ENCODE measurements at places on chromosomes 5 and 9.
A peak's percentile ranks its signal among the peaks of the same experiment; 100 is the strongest.

GRCh38 chr9:84846906-84847305 is 177.4 kb downstream of the NTRK2 start:
- DNase-seq: no peak

DNA sequence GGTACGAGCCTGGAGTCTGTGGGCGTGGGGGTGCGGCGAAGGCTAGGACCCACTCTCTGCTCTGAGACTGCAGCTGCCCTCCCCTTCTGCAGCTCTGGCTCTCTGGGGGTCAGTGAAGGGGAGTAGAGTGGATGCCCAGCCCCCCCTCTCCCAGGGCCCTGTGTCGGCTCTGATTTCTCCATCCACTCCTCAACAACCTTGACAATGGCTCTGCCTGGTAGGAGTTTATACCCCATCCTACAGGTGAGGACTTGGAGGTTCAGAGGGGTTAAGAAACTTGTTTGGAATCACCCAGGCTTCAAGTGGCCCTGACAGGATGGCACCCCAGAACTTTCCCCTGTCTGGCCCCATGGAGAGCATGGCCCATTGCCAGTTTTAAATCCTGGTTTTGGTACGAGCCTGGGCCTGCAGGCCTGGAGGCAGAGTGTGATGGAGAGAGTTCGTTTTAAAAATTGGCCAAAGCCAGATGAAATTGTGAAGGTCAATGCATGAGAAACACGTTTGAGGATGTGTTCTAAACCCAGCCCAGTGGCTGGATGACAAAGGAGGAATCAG is 22.3 kb downstream of the NCS1 start:
- no peak for DNase-seq

DNA sequence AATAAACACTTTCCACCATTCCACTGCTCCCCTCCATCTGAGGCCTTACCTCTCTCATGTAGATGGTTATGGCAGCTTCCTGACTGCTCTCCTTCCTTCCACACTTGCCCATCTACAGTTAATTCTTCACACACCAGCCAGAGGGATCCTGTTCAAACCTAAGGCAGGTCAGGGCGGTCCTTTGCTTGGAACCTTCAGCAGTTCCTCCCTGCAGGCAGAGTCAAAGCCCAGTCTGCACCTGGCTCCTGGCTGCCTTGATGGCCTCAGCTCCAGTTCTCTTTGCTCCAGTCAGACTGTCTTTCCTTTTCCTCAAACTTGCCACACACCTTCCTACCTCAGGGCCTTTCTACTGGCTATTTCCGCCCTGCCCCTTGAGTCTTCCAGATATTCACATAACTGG is 30.2 kb upstream of the NR3C1 start:
- DNase-seq: no peak

- peak; percentile 23 for DNase-seq
Observed at GRCh38 chr5:36875051-36875789, 1.3 kb upstream of the NIPBL start.

- DNase-seq: no peak
Observed at GRCh38 chr9:116405321-116405720, 251.7 kb downstream of the PAPPA start.

DNA sequence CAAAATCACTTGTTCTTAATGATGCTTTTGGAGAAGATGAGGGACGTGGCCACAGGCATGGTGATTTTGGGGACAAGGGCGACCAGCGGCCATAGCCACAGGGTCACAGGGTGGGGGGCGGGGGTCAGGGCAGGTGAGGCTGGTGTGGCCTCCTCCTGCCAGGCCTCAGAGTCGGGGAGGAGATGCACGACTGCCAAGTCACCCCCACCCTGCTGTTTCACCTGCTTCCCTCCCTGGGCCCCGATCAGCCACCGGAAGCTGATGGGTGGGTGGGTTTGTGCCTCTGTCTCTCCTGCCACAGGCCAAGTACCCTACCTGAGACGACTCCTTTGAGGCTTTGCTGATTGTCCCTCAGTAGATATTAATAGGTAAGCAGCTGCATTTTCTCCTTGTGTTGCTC is 199.3 kb downstream of the PAX5 start:
- DNase-seq: no peak

All from activated T-cell treated with anti-CD3 and anti-CD28 coated beads for 1 hour (primary cell).